ENCODE measurements at places on chromosomes 5 and 9. TPM values are rescaled to one million over a fixed set of nuclear protein-coding genes. Genes with fewer than 3 reads are reported as not detected.

Gene PCDHGA5
- 0.23 TPM for total RNA-seq

Gene WASHC1
- 26.6 TPM for total RNA-seq

Gene RAPGEF6
- total RNA-seq: 51.5 TPM

Gene DRD1
- not detected for total RNA-seq

Gene CYLC2
- total RNA-seq: not detected

Gene GMCL2
- total RNA-seq: not detected

Gene TMEM215
- not detected for total RNA-seq

DNA sequence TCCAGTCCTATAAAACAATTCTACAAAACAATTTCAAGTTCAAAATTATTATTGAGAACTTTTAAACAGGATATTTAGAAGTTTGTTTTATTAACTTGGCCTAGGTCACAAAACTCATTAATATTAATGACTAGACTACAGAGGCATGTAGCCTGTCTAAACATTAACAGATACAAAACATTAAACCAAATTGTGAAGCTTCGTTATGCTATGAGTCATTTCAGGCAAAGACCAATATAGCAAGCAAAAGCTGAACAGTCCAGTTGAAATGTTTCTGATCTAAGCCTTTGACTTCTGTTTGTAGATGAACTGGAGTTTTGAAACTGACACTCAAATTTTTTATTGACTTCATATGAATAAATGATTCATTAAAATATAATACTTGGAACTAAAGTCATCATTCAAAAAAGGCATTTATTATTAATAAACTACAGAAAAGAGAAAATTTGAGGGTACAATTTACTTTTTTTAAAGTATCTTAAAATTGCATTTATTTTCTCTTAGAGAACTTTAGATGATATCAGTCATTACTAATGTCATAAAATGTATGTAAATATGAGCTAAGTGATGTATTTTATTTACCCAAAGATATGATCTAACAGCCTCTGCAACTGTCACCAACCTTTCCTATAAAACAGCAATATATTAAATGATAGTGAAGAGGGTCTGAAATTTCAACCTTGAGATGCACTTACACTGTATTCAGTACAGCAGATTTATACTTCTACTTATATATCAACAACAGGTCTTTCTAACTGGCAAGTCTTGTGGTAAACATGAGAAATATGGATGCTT is 188.8 kb downstream of the COMMD10 start:
- H3K27me3 ChIP-seq: no peaks in the 10 kb centered on the region
- H3K4me3 ChIP-seq: no peak overlapping the region
- DNase-seq: no peak
- H3K36me3 ChIP-seq: peaks cover 2% of the 10 kb centered on the region
- no peaks in the 10 kb centered on the region for H3K4me1 ChIP-seq

GRCh38 chr5:169027501-169028061 is 273.4 kb downstream of the SLIT3 start:
- H3K36me3 ChIP-seq: no peaks in the 10 kb centered on the region
- DNase-seq: no peak
- no peaks in the 10 kb centered on the region for H3K4me1 ChIP-seq
- no peak overlapping the region for H3K27ac ChIP-seq

- no peak overlapping the region for H3K27ac ChIP-seq
- no peak for DNase-seq
- no peaks in the 10 kb centered on the region for H3K36me3 ChIP-seq
- no peak overlapping the region for H3K4me3 ChIP-seq
- H3K27me3 ChIP-seq: peaks cover 8% of the 10 kb centered on the region
Observed at GRCh38 chr5:174699131-174699530, 25.3 kb upstream of the MSX2 start.

DNA sequence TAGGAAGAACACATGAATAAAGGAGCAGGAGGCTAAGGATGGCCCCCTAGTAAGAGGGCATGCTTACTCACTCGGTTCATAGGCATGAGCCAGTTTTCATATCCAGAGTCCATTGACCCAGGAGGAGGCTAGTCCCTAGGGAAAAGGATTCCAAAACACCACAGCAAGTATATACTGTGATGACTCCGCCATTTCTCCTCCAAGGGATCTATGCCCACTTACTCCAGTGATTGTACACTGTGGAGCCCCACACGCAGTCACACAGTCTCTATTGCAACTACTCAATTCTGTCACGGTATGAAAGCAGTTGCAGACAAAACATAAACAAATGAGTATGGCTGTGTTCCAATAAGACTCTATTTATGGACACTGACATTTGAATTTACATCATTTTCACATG is 117.7 kb upstream of the ALDH1B1 start:
- no peaks in the 10 kb centered on the region for H3K36me3 ChIP-seq
- H3K4me1 ChIP-seq: peaks cover 12% of the 10 kb centered on the region
- peaks cover 2% of the 10 kb centered on the region for H3K27me3 ChIP-seq
- no peak overlapping the region for H3K4me3 ChIP-seq
- H3K27ac ChIP-seq: no peak overlapping the region

- H3K36me3 ChIP-seq: no peaks in the 10 kb centered on the region
- H3K27ac ChIP-seq: no peak overlapping the region
- H3K4me3 ChIP-seq: no peak overlapping the region
- peaks cover 6% of the 10 kb centered on the region for H3K27me3 ChIP-seq
- H3K4me1 ChIP-seq: peaks cover 3% of the 10 kb centered on the region
Observed at GRCh38 chr9:38689678-38690077, 30.3 kb downstream of the FAM240B start.

GRCh38 chr9:93226819-93227218 is 42.9 kb downstream of the WNK2 start:
- H3K27ac ChIP-seq: no peak overlapping the region
- H3K27me3 ChIP-seq: peaks cover 28% of the 10 kb centered on the region
- no peaks in the 10 kb centered on the region for H3K36me3 ChIP-seq
- DNase-seq: no peak
- H3K4me1 ChIP-seq: peaks cover 6% of the 10 kb centered on the region

GRCh38 chr9:135732569-135733257 is 30.7 kb downstream of the KCNT1 start:
- peaks cover 3% of the 10 kb centered on the region for H3K4me1 ChIP-seq
- H3K27me3 ChIP-seq: peaks cover 8% of the 10 kb centered on the region
- H3K36me3 ChIP-seq: no peaks in the 10 kb centered on the region
- H3K27ac ChIP-seq: no peak overlapping the region

DNA sequence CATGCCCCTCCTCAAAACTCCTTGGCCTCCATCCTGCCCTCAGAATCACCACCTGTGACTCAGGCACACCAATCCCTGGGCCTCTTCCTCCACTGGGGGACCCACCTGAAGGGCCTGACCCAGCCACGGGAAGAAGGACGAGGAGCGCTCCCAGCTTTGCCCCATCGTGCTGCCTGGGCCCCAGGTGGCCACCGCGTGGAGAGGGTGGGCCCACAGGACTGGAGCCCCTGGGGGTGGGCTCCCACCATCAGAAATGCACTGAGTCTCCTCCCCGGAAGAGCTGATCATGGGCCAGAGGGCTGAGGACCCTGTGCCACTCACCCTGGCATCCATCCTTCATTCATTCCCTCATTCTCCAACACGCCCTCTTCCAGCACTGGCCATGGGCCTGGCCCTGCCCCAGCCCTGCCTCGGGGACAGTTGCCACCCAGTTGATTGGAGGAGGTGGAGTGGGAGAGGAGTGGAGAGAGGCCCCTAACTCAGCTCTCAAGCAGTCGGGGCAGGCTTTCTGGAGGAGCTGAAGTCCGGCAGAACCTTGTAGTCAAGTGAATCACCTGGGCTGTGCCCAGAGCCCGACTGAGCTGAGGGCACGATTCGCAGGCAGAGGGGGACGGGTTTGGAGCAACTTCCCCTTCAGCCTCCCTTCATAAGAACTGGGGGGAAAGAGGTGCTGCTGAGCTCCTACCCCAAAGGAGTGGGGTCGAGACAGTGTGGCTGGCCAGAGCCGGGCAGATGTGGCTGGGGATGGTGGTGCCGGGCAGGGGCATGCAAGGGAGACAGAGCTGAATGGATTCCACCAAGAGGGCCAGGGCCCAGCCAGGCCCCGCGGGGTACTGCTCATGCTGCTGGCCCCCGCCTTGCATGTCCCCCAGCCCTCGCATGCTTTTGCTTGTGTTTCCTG is 29.6 kb downstream of the DNM1 start:
- H3K4me3 ChIP-seq: no peak overlapping the region
- H3K27ac ChIP-seq: no peak overlapping the region
- H3K36me3 ChIP-seq: no peaks in the 10 kb centered on the region
- H3K4me1 ChIP-seq: no peaks in the 10 kb centered on the region
- H3K27me3 ChIP-seq: no peaks in the 10 kb centered on the region
- DNase-seq: no peak

GRCh38 chr5:23977997-23978396 is 470.6 kb downstream of the PRDM9 start:
- no peak overlapping the region for H3K4me3 ChIP-seq
- H3K36me3 ChIP-seq: peaks cover 2% of the 10 kb centered on the region
- DNase-seq: no peak
- no peak overlapping the region for H3K27ac ChIP-seq
- no peaks in the 10 kb centered on the region for H3K4me1 ChIP-seq

- DNase-seq: no peak
- peaks cover 5% of the 10 kb centered on the region for H3K27me3 ChIP-seq
- no peaks in the 10 kb centered on the region for H3K36me3 ChIP-seq
- no peak overlapping the region for H3K27ac ChIP-seq
- no peak overlapping the region for H3K4me3 ChIP-seq
Observed at GRCh38 chr5:135120951-135121350, 86.9 kb upstream of the PITX1 start.
